ENCODE measurements at places on chromosomes 3 and 15.

DNA sequence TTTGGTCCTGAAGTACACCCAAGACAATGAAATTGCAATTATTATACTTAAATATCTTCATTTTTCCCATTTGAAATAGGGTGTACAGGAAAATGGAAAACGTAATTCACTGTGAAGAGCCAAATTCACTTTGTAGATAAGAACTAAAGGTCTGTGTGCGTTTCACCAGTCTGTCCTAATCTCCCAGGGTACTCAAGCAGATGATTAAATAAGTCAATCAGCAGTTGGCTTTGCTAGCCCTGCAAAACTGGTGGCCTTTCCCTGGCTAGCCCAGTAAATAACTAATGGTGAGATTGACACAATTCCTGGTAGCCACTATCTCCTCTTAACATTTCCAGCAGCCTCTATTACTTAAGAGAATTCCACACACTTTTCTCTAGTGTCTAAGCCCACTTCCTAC is 389.3 kb downstream of the TBL1XR1 start:
- no peak for DNase-seq

GRCh38 chr15:67396114-67396513 is 124.8 kb upstream of the C15orf61 start:
- DNase-seq = no peak

DNA sequence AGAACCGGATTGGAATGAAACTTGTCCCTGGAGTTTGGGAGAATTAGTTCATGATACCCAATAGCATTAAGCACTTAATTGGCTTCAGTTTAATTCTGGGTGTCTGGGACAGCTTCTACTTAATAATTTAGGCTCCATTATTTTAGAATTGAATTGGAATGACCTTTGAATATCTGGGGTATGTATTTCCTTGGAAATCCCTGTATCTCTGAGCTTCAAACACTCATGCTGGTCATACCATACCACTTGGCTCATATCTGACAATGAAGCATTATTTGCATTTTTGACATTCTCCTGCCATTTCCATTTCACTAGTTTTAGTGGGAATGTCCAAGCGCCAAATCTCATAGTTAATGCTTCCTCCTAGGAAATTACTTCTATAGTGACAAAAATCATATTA is 393.1 kb downstream of the DIPK2A start:
- DNase-seq = no peak

- no peak for DNase-seq
These were observed 146.4 kb downstream of the ERC2 start for GRCh38 chr3:56321892-56322291.

Data from lower lobe of right lung (tissue), 2 donors.